ENCODE measurements at places on chromosomes 16 and 17.

DNA sequence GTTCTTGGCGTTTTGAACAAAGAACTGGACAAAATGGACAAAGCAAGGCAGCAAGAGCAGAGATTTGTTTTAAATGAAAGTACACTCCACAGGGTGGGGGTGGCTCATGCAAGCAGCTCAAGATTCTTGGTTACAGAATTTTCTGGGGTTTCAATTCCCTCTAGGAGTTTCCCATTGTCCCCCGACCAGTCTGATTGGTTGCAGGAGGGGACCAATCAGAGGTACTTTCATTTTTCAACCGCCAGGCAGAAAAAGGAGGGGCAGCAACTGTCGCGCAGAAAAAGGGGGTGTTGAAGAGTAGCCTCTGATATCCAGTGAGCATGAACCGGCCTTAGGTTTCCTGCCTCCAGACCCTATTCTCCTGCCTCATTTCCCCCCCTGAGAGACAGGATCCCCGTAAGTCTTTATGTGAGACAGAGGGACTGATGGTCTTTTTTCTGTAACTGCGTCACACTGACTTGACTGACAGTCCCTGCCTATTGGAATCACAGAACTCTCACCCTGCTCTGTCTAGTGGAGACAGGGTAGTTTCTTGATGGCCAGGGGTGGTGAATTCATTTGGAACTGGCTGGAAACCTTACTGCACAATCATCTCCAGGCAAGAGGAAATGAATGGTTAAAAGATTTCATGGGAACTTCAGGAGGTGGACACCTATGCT, 59.4 kb upstream of the ALOX12 start:
- no peak for DNase-seq

- no peak for DNase-seq
Observed at GRCh38 chr17:45584092-45585036, 93.8 kb upstream of the PLEKHM1 start.

- no peak for DNase-seq
Observed at GRCh38 chr16:4005731-4006130, 110.5 kb downstream of the ADCY9 start.

DNA sequence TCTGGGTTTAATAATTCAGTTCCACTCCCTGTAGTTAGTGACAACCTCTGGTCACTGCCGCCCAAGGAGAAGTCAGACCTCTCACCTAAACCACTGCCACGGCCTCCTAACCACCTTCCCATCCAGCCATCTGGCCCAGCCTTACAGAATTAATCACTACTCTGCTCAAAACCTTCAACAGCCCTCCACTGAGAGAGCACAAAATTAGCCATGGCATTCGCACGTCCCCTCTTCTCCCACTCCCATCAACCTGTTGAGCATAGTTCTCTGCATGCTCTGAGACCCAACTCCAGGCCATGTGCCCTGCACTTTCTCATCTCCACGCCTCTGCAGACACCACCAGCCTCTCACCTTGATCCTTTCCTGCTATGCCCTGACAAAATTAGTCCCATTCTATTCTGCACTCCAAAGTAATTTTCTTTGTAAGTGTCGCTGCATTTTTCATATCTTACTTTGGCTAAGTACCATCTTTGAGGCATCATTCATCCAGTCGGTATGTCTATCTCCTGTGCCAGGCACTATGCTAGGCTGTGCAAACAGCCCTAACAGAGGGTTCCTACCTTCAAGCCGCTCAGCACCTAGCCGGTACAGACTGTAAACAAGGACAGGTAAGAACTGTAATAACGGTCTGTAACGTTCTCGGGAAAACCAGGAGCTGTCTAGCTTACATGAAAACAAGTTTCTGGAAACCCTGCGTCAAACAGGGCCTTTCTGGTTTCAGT, 963 bp downstream of the COPRS start:
- DNase-seq = no peak

DNA sequence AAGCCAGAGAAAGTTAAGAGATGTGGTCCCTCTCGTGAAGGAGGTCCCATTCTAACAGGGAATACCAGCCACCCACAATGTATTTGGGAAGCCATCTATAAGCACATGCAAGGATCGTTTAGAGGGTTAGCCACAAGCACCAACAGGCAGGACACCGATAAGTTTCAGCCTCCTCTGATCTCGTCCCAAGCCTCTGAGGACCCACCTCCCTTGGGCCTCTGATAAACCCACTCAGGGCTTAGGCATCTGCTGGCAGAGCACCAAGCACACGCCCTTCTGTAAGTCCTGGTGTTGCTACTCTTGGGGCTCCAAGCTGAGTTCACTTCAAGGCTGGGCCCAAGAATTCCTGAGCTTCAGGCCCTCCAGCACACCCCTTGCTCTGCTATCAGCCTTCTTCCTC, 5.4 kb upstream of the PNPO start:
- DNase-seq = no peak

DNA sequence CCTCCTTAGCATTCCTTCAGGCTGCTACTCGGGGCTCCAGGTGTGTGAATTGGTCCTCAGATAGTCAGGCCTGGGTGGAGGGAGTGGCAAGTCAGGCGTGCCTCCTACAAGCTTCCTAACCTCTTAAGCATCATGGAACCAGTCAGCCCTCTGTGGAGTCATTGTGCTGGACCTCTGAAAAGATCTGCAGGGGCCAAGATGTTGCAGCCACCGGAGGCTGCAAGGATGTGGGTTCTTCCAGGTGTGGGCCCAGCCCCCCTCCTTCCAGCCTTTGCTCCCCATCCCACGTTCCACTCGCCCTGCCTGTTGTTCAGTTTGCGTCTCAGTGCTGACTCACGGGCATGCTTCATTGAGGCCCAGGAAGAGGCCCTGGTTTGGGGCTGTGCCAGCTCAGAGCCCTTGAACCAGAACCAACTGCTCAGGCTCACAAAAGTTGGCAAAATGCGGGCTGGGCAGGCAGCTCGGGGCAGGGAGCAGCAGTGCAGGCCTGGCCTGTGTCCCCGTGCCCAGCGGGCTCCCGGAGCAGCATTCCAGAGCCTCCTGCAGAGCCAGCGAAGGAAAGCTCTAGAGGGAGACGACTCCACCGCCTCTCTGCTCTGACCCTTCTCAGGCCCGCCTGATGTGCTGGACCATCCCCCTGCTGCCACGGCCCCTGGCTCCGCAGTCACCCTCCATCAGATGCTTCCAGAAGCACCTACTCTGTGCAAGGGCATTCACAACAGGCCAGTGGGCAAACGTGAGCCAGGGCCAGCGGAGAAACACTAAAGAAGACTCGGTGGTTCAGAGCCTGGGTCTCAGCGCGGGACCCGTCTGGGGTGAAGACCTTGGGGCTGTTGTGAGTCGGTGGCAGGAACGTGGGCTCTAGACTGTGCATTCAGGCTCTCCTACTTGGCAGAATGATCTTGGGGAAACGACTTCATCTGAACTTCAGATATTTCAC, 7.5 kb downstream of the LDHD start:
- DNase-seq = peak; percentile 33

DNA sequence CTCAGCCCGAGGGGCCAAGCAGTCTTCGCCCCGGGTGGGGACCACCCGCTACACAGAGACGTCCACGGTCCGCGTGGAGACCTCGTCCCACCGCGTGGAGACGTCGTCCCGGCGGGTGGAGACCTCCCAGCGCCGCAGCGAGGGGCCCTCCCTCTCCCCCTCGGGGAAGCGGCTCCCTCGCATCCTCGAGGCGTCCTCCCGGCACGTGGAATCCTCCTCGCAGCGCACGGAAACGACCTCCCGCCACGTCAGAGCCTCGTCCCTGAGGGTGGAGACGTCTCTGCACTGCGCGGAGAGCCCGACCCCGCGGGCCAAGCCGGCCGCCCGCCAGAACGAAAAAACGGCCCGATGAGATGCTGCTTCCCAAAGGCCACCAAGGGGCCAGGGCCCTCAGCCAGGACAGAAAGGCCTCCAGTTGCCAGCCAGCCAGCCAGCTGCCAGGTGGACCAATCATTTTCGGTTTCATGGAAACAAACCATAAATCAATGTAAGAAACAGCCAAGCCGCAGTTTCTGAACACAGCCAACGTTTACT, 424 bp downstream of the C17orf100 start:
- no peak for DNase-seq
